ENCODE measurements at places on chromosomes 5 and 9. TPM values are rescaled to one million over a fixed set of nuclear protein-coding genes. Genes with fewer than 3 reads are reported as not detected.

The ANKRD20A1 gene
- total RNA-seq, result 0.97 TPM

The OR1Q1 gene
- total RNA-seq, result not detected

The MZB1 gene
- 0.16 TPM for total RNA-seq

The TMOD1 gene
- total RNA-seq, result 1.5 TPM

The INSL4 gene
- not detected for total RNA-seq

The CCDC69 gene
- 5.1 TPM for total RNA-seq

The SYK gene
- total RNA-seq, result not detected

The PPP2R2B gene
- not detected for total RNA-seq

The UBE2QL1 gene
- not detected for total RNA-seq

The SPINK4 gene
- not detected for total RNA-seq

The GFRA3 gene
- not detected for total RNA-seq

The SLC22A4 gene
- 4.7 TPM for total RNA-seq

The LCN1 gene
- total RNA-seq, result not detected

The LIX1 gene
- total RNA-seq, result not detected

The MYOT gene
- total RNA-seq, result not detected

The GARIN3 gene
- not detected for total RNA-seq

The FRRS1L gene
- total RNA-seq, result under 0.01 TPM

The CDKN2A gene
- total RNA-seq, result 5.4 TPM

The GNAQ gene
- total RNA-seq, result 29.3 TPM

The SPATA6L gene
- 0.97 TPM for total RNA-seq

The CAVIN4 gene
- 4.6 TPM for total RNA-seq

The RNF183 gene
- not detected for total RNA-seq

The PTPN3 gene
- total RNA-seq, result 2.7 TPM

The F12 gene
- total RNA-seq, result 1.3 TPM

The ENTPD2 gene
- total RNA-seq, result under 0.01 TPM

The GPR151 gene
- total RNA-seq, result not detected

The GDNF gene
- not detected for total RNA-seq

The CDO1 gene
- total RNA-seq, result 0.63 TPM

The HRCT1 gene
- total RNA-seq, result 0.32 TPM

The RORB gene
- total RNA-seq, result under 0.01 TPM

All from bladder microvascular endothelial cell (primary cell).